Omental fat pad (tissue), 4 donors: ENCODE measurements at places on chromosomes 6 and 20.

DNA sequence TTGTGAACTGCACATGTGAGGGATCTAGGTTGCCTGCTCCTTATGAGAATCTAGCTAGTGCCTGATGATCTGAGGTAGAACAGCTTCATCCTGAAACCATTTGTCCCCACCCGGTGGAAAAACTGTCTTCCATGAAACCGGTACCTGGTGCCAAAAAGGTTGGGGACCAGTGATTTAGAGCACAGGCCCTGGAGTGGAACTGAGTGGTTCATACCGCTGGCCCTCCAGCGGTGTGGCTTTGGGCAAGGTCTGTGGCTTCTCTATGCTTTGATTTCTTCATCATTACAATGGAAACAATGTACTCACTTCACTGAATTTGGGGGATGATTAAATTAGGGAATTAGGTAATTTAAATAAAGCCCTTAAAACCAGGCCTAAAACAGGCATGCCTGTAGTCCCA, 36.3 kb downstream of the CD164 start:
- no peak for DNase-seq

GRCh38 chr20:17565169-17565845, 4.6 kb upstream of the DSTN start:
- no peak for DNase-seq

DNA sequence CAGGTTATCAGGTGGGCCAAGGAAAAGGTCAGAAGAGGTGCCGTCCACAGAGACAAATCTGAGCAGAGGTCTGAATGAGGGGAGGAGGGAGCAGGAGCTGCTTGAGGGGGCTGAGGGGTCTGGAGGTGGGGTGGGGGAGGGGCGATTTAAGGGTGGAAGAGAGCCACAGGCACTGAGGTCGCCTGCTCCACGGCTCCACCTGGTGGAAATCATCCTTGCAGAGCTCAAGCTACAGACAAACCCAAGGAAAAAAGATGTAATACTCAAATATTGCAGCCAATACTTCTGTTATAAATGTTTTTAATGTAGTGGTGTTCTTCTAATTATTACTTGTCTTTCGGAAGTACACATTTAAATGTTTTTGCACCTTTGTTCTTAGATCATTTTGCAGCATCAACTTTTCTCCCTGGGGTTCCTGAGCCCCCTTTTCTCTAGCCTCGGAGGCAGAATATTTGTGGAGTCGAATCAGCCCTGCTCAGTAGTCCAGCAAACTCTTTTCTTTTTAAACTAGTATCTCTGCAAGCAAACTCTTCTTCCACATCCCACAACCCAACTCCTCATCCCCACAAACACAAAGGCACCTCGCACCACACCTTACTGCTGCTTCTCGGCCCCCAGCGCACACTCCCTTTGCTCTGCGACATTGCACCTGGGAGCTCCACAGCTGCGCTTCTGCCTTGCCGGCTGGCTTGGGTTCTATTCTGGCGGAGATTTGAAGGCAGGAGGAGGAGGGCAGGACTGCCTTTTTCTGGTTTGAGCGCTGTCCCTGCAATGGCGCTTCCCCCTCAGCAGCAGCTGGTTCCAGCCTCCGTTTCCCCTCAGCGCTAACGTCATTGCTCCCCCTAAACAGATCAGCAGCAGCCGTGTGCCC, 51.0 kb upstream of the TFAP2A start:
- DNase-seq: no peak

GRCh38 chr6:79010422-79010821, 67.6 kb downstream of the PHIP start:
- DNase-seq: no peak

- no peak for DNase-seq
Observed at GRCh38 chr6:87082160-87082721, 12.7 kb downstream of the CGA start.

DNA sequence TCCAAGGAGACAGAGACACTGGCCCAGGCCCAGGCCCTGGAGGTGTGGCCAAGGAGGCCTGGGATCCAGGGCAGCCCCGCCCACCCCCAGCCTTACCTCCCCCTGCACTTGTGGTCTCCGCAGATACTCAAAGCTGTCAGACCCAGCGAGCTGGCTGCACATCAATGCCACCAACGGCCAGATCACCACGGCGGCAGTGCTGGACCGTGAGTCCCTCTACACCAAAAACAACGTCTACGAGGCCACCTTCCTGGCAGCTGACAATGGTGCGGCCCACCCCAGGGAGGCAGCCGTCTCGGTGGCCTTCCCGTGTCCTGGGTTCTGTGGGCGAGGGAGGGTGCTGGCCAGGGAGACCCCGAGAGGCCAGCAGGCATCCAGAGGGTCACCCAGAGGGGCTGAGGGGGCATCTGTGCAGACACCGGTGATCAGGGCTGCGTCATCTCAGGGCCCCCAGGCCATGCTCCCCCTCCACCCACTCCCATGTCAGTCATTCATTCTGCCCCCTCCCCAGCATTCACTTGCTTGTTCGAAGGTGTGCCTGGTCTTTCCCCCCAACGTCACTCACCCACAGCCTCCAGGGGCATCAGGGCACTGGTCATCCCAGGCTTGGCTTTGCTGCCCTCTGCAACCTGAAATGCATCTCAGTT, 141.3 kb downstream of the TAF4 start:
- no peak for DNase-seq

GRCh38 chr6:107697682-107698081, 126.4 kb downstream of the SCML4 start:
- no peak for DNase-seq

GRCh38 chr6:155561257-155561965, 105.8 kb upstream of the NOX3 start:
- no peak for DNase-seq

DNA sequence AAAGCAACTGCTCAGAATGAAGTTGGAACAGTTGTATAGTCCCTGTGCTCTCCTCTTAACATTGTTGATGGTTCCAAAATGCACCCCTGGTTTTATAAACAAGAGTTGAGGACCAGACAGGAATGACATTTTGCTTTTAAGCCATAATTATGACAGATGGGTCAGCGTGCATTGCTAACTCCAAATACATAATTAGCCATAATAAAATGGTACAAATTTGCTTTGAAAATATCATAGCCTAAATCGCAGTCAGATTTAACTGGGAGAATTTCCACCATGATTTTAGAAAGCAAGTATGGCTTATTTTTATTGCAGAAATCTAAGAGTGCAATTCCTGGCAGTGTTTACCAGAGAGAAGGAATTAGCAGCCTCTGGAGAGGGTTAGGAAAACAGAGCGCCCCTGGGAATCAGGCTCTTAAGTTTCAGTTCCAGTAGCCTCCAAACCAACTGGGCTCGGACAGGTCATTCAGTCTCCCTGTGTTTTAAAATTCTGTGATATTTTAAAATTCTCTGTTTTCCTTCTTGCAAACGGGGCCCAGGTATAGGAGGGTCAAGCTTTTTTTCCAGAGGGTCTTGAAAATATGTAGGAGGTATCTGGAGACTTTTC, 302.3 kb downstream of the TBC1D7 start:
- no peak for DNase-seq
